ENCODE measurements at places on chromosomes 1 and 21.

DNA sequence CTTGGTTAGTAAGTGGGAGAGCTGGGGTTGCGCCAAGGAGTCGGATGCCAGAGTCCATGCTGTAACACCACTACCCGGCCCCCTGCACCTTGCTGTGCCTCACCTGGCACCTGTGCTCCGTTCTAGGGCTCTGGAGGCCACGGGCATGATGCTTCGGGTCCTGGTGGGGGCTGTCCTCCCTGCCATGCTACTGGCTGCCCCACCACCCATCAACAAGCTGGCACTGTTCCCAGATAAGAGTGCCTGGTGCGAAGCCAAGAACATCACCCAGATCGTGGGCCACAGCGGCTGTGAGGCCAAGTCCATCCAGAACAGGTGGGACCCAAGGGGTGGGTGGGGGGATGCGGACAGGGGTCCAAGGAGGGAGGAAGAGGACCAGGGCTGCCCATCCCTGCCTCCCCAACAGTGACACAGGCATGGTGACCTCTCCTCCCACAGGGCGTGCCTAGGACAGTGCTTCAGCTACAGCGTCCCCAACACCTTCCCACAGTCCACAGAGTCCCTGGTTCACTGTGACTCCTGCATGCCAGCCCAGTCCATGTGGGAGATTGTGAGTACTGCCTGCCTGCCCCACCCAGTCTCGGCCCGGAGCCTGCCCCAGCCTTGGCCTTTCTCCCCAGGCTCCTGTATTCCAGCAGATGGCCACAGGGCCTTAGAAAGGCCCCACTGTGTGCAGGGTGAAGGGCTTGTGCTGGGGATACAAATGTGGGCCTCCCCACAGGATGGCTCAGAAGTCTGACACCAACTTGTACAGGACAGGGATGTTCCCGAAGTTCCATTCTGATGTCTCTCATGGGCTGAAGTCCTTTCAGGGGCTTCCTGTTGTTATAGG is 9.6 kb upstream of the HTR6 start:
- DNase-seq = no peak

- DNase-seq = no peak
Measured at GRCh38 chr1:19762175-19762779, 37.4 kb downstream of the TMCO4 start.

DNA sequence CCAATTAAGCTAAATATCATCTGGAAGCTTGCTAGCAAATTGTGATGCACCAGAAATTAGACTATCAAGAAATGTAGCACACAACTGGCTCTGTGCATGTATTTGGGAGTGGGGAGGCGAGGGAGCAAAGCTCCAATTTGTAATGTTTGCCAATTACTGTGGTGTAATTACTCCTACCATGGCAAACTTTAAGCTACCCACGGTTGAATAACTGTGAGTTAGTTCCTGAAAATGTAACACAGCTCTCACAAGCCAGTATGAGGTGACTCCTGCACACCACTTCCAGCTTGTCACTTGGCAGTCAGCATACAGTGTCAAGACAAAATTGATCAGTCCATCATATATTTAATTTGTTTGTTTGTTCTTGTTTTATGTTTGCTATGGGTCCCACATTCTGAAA is 141.2 kb downstream of the TM2D1 start:
- DNase-seq = no peak

DNA sequence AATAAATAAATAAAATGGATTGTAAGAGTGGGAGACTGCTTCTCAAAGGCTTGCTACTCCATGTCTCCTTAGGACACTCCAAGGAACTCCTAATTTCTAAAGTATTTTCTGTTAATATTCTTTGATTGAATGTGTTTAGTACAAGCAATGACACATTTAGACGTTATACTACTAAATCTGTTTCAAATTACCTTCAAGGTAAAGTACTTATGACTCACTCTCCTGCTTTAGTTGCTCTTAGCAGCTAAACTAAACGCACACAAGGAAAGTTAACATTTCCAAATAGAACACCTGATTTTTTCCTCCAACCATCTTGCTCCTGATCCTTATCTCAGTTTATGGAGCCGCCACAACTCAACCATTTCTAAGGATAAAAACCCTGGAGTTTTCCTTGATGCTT is 969.8 kb upstream of the ADGRL4 start:
- no peak for DNase-seq

GRCh38 chr1:169890761-169891538 is 2.7 kb downstream of the SCYL3 start:
- no peak for DNase-seq

GRCh38 chr1:11543392-11543791 is 64.4 kb downstream of the DISP3 start:
- DNase-seq = no peak

GRCh38 chr21:41564871-41565274 is 56.9 kb upstream of the TMPRSS2 start:
- DNase-seq = no peak

GRCh38 chr1:12249181-12249580 is 19.4 kb downstream of the VPS13D start:
- DNase-seq = no peak

DNA sequence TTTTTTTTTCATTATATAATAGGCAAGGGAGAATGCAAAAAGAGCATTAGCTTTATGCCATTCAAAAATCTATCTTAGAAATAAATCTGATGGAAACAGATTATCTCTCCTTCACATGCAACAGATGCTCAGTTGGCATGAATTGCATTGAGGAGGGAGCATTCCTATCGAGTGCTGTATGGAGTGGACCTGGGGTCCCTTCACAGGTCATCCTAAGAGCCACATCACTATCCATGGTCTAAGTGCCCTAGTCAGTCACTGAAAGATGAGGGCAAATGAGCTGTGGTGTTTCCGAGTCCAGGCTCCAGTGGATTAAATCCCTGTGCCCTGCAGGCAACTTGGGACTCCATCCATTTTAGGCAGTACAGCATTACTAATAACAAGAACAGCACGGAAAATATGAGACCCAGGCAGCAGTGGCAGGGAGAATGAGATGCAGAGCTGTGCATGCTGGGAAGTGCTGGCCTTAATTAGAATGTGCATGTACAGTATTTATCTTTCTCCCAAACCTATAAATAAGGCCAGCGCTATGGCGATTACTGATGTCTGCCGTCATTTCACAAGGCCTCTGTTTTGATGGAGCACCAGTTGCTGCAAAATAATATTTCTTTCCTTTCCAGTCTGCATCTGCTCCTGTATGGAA is 512.3 kb upstream of the PLXNA2 start:
- no peak for DNase-seq

GRCh38 chr1:111145542-111145941 is 5.5 kb downstream of the CEPT1 start:
- no peak for DNase-seq

- DNase-seq = no peak
Measured at GRCh38 chr1:158933621-158934020, 2.3 kb downstream of the PYHIN1 start.

- no peak for DNase-seq
Measured at GRCh38 chr21:25513810-25514209, 93.5 kb downstream of the MRPL39 start.

DNA sequence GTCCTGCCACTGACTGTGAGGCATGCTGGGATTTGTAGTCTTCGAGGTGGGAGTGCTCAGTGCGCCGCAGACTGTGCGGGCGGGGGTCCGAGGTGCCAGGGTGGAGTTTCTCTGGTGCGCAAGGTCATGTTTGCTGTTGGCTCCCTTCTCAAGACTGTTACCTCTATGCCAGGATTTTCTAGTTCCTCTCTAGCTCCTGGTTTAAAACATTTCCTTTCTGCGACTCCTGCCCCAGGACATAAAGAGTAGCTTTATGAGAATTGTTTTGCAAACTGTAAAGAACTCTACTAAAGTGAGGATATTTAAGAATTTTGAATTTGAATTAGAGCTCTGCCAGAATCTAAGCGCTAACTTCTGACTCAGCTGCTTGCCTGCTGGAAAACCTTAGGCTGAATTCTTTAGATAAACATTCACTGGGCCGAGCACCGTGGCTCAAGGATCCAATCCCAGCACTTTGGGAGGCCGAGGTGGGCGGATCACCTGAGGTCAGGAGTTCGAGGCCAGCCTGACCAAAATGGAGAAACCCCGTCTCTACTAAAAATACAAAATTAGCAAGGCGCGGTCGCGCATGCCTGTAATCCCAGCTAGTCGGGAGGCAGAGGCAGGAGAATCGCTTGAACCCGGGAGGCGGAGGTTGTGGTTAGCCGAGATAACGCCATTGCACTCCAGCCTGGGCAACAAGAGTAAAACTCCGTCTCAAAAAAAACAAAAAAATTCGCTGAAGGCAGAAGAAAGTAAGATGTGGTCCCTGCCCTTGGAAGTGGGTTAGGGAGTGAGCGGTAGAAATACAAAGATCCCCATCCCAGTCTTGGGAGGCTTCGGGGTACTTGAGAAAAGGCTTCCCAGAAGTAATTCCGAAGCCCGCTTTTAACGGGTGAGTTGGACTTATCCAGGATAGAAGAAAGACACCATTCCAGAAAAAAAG is 992 bp upstream of the USP48 start:
- DNase-seq = no peak

DNA sequence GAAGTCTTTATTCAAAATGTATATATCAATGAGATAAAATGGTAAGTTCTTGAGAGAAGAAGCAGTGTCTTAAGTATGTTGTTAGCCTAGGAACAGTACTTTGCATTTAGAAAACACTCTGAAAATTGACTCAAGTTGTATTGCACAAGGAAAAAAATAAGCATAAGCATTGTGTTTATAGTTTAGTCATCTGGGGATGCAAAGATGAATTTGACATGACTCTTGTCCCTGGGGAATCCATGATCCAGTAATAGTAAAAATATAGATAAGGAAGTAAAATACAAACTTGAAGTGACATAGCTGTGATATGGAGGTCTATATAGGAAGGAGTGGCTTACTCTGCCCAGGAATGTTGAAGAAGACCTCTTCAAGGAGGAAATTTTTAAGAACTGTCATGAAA is 185.0 kb upstream of the PTBP2 start:
- DNase-seq = no peak

DNA sequence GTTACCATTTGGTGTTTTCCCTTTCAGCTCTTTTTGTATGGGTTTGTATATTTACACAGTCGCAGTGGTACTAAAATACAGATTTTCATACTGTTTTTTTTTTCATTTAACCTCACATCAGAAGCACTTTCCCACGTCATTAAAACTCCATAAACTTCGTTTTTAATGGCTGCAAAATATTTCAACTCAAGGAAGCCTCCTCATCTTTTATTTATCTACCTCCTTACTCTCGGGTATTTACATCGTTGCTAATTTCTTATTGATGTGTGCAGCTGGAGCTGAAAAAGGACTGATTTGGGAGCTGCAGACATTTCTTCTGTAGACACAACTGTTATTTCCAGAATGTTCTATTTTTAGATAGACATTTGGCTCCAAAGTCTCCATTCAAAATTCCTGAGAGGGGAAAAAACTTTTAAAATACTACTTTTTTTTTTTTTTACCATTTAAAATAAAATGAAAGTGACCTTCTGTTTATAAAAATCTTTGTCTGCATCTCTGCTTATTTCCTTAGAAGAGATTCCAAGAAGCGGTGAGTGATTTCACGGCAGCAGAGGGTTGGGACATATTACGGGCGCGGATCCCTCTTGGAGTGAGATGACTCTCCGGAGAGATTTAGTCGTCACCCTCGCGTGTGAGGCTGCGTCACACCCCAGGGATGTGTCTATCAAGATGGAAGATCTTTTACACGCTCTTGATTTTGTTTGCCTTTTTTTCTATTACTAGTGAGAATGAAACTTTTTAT is 10.1 kb downstream of the RUNX3 start:
- no peak for DNase-seq

GRCh38 chr1:96682056-96682455 is 39.5 kb upstream of the PTBP2 start:
- no peak for DNase-seq

GRCh38 chr1:178645157-178645807 is 79.8 kb upstream of the RALGPS2 start:
- DNase-seq = no peak

- peak; percentile 65 for DNase-seq
Measured at GRCh38 chr1:201719812-201720521, 109.0 kb upstream of the IPO9 start.

- DNase-seq = no peak
Measured at GRCh38 chr1:164263540-164263939, 295.4 kb upstream of the PBX1 start.

DNA sequence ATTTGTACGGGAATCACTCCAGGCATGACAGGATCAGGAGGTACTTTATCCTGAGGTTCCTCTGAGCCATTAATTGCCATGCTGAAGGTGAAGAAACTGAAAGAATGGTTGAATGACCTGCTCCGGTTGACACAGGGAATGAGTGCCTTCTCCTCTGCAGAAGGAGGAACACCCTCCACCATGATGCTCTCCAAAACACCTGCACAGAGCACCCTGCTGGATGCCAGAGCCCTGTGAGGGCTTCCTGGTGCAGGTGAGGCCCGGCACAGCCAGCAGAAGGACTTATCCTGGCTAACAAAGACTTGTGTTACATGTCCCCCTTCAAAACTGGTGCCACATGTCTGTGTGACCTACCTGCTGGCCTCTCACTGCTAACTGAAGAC is 14.3 kb upstream of the LBR start:
- no peak for DNase-seq

GRCh38 chr1:24961961-24962861 is 32.1 kb upstream of the RUNX3 start:
- DNase-seq = no peak

GRCh38 chr1:87905651-87906050 is 577.0 kb downstream of the LMO4 start:
- DNase-seq = no peak

DNA sequence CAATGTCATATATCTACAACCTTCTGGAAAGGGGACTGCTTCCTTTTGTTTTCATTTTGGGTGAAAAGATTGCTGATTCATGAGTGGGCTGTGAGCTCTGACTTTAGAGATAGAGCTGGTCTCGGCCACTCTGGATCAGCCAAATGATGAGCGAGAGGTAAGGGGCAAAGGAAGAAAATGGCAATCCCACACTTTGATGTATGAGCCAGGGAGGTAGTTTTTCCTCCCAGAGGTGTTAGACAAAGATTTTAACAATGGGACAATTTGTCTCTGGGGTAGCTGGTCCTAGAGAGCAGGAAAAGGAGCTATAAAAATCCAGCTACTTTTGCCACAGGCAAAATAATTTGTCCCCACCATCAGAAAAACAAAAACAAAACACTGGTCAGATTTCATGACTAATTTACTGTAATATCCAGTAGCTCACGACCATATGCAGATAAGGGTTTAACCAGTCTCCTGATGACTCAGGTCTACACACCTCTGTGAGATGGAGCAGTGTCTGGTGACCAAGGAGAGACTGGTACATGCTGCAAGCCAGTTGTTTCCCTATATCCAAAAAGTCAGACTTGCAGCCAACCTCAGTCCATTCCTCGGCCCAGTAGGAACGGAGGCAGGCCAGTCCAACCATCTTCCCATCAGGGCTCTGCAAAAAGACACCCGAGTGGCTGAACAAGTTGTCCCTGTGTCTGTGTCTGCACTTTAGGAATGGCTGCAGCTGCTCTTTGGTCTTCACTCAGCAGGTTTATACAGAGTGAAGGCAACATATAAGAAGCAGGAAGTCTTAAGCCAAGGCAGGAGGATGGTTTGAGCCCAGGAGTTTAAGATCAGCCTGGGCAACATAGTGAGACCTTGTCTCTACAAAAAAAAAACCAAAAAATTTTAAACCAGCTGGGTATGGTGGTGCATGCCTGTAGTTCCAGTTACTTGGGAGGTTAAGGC is 29.2 kb downstream of the DNASE2B start:
- no peak for DNase-seq

- no peak for DNase-seq
Measured at GRCh38 chr1:80250573-80251168, 1244.1 kb upstream of the ADGRL4 start.

GRCh38 chr21:32279377-32279680 is 480 bp upstream of the MIS18A start:
- no peak for DNase-seq

- no peak for DNase-seq
Measured at GRCh38 chr1:159999204-159999603, 32.6 kb downstream of the PIGM start.
